C1 segment of cervical spinal cord (tissue), 14 donors: ENCODE measurements at places on chromosomes 2 and 18.
A peak's percentile ranks its signal among the peaks of the same experiment; 100 is the strongest.

DNA sequence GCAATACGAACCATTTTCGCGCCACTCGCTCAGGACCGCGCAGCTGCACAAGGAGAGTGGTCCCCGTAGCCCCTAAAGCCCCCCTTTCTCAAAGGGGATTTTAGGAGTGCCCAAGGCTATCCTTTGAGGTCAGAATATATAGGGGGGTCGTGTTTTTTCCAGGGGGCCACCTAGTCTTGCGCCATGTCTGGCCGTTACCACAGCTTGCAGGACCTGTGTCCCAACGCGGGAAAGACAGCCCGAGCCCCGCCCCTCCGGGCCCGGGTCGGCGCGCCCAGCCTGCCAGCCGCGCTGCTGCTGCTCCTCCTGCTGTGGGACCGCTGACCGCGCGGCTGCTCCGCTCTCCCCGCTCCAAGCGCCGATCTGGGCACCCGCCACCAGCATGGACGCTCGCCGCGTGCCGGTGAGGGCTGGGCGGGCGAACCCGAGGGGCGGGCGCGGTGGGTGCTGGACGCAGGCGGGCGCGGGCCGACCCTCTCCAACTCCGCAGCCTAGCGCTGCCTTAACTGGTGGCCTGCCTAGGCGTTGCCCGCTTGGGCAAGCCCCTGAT, at the start of gene CDCA7:
TSS of gene CDCA7 (plus strand) at position 291 of the 550 bp plus-strand sequence. CDS start at position 383, 92 bp downstream.
- peak; percentile 40 for DNase-seq

DNA sequence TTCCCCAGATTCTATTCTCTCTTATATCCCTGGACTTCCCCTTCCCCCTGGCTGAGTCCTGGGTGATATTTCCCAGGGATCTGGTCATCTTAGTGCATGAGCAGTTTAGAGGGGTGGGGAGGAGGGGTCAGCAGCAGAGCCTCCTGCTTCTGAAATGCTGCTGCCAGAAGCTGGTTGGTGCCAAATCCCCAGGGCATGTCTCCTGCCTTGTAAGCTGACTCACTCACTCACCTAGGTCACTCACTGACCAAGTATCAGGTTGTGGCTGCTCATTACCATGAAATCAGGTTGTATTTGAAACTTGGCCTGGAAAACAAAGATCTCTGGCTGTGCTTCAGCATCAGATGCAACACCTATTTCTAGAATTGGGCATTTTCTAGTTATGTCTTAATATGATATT, 14.3 kb downstream of the GPR39 start:
- no peak for DNase-seq

GRCh38 chr2:3743951-3744555, 40.7 kb downstream of the DCDC2C start:
- no peak for DNase-seq

- DNase-seq: no peak
These were observed 66.9 kb downstream of the C18orf63 start for GRCh38 chr18:74382481-74383017.

DNA sequence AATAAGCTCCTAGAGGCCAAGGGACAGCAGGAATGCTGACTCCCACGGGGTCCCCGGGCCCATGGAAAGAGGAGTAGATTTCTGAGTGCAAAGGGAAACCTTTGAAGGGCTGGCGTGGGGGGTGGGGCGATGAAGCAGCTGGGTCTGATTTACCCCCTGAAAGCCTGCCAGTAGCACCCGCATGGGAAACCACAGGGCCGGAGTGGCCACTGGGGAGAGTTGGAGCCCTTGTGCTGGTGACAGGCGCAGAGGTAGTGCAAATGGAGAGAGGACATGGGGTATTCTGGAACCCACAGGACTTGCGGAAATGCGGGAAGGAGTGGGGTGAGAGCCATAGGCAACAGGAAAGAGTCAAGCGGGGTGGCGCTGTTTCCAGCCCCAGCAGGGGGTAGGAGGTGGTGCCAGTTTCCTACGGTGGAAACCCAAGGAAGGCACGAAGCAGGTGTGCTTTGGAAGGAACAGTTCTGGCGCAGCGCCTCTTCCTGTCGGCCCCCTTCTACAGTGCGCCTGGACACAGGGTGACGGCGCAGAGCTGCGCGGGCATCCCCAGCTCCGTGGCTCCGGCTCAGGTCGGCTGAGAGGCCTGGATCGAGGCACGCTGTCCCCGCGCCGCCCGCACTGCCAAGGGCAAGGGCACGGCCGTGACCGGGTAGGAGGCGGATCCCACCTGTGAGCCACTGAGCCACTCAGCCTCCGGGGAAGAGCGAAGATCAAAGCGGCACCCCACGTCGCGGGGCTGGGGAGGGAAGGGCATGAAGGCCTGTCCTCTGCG, 149.0 kb upstream of the GLI2 start:
- no peak for DNase-seq

- no peak for DNase-seq
These were observed 1569.5 kb upstream of the NXPH2 start for GRCh38 chr2:140349695-140350094.

GRCh38 chr18:28960146-28960545, 783.2 kb upstream of the CDH2 start:
- DNase-seq: no peak

DNA sequence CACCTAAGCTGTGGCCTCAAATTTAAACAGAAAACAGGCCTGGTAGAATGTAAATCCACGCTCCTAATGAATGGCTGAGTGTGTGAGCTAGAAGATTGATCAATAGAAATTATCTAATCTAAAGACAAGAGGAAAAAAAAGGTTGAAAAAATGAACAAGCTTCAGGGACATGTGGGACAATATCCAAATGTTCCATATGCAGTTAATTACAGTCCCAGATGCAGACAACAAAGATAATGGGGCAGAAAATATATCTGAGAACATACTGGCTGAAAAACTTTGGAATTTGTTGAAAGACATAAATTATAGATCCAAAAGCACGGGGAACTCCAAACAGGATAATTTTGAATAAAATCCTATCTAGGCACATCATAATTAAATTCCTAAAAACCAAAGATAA, 186.7 kb upstream of the SIX2 start:
- no peak for DNase-seq

- DNase-seq: no peak
These were observed 5.5 kb downstream of the NPC1 start for GRCh38 chr18:23580677-23581367.

GRCh38 chr2:128399256-128399655, 80.6 kb upstream of the HS6ST1 start:
- no peak for DNase-seq

DNA sequence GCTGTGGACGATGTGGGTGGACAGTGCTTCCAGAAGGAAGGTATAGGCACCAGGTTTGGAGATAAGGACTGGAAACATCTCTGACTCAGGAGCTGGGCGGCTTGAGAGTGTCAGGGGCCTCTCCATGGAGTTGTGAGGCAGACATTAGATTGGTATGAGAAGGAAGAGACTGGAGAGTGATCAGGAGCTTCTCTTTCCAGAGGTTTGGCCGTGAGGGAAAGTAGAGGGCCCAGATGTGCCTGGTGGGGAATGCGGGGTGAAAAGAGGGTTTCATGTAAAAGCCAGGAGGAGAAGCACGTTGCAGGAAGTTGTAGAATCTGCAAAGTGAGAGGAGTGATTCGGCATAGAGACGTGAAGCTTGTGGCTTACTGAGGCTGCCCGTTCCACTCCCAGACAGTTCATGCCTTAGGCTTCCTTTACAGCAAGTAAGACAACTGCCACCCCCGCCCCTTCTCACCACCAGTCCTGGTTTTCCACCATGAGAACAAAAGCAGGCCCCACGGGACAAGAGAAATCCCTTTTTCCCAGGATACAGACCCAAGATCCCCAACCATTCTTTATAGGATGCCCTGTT, 166.3 kb upstream of the HDAC4 start:
- no peak for DNase-seq

- no peak for DNase-seq
These were observed 73.4 kb downstream of the UBR3 start for GRCh38 chr2:169900686-169901085.

DNA sequence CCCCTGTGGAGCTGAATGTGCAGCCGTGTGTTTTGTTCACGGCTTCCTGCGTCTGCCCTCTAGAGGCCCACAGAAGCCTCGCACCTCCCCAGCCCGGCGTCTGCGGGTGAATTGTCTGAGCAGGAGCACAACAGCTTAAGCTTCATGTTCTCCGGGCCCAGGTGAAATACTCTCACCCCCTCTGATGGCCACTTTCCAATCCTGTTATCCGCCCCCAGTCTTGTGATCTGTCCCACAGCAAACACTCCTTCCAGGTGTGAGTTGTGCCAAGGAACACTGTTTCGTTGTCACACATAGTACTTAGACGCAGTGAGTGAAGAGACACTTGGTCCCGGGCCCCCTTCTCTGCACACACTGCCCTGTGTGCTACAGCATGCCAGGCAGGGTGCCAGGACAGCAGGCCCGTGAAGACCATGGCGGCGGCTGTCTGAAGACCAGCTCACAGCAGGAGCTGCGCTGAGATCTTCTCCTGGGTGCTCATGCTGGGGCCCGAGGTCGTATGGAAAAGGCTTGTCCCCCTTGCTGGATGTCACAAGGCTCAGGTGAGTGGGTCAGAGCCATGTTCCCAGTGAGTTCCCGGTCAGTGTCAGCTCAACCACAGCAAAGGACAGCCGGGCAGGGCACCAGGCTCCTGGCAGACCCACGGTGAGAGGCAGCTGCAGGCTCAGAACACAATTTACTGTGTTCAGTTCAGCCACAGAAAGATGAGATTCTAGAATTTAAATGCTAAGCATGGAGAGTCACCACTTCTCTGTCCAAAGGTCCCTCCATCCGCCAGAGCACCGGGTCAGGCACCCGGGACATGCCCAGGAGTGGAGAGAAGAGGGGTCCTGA, 6.8 kb upstream of the PXDN start:
- no peak for DNase-seq

GRCh38 chr18:9737472-9738121, 29.5 kb downstream of the RAB31 start:
- DNase-seq: peak; percentile 42

- no peak for DNase-seq
These were observed 71.1 kb downstream of the ARHGEF33 start for GRCh38 chr2:38960609-38961320.

DNA sequence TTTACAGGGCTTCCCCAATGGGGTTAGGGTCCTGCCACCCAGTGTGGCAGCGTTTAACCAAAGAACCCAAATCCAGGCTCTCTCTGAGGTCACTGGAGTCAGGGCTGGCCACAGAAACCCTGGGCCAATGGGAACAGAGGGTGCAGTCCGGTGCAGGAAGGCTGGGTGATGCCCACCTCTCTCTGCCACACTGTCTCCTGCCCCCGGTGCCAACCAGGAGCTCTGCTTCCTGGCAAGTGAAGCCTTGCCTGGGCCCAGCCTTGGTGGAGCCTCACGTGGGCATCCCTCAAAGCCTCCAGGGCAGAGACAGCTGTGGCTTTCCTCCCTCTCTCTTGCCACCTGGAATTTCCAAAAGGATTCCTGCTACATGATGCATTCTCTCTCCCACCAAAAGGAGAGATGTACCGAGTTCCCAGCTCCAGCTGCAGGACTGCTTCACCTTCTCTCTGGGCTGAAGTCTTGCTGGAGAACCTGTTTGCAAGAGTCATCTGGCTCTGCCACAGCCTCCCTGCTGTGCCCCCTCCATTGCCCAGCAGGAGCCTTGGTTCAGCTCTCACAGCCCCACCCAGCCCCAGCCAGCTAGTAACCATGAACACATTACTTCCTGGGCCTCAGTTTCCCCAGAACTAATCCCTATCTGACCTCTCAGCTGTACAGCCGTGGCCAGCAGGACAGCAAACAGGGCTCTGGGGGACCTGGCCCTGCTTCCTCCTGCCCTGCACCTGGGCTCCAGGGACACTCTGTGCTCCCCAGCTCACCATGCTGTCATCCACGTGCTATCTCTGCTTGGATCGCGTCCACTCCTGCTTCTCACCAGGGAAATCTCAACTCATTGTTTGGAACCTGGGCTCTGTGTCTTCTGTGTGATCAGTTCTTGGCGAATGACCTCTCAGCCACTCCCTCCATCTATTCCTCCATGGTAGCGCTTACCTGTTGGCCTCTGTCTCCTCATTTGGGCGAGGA, 43.4 kb downstream of the KCNF1 start:
- no peak for DNase-seq

DNA sequence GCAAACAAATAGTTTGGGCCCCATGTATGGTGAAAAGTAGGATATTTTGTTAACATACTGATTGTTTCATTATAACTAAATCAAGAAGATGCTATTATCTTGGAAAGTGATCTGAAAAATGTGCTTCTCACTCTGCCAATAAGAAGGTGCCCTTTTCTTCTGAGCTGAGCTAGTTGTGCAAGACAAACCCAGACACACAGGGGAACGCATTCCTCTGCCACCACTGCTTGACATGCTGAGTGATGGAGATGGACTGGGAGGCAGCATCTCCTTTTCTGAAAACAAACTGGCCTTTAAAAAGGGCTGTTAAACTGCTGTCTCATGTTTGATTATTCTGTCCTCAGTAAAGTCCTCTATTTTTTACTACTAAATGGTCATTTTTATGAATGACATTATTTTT, 1989.9 kb upstream of the CELF4 start:
- no peak for DNase-seq

DNA sequence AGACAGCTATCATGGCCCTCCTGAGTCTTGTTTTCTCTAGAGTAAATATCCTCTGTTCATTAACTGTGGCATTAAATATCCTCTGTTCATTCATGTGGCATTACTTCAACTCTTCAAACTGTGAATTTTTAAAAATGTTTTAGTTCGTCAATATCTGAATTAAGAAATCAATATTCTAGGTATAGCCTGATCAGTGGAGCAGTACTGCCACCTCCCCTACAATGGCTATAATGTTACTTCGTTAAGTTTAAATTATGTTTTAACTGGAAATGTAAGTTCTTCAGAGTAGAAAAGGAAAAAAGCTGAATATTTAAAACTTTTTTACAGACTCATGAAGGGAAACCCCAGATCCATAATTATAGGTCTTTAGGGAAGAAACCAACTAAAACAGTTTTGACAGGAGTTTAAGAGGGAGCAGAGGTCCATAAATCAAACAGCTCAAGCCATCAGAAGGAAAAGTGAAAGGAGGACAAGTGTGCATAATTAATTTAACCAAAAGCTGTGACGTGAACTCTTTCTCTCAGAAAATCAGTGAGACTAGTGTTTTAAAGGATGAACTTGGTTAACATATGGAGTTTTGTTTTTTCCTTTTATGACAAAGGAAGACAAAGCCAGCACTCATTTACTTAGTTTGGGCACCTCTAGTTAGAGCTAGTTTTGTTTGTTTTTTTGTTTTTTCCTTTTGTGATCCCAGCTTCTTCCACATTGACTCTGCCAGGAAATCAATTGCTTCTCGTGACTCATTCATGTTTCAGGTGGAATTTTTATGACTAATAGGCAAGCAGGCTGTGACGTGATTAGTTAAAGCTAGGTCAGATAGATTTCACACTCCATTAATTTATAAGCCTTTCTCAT, 44.9 kb downstream of the RBBP8 start:
- DNase-seq: no peak

DNA sequence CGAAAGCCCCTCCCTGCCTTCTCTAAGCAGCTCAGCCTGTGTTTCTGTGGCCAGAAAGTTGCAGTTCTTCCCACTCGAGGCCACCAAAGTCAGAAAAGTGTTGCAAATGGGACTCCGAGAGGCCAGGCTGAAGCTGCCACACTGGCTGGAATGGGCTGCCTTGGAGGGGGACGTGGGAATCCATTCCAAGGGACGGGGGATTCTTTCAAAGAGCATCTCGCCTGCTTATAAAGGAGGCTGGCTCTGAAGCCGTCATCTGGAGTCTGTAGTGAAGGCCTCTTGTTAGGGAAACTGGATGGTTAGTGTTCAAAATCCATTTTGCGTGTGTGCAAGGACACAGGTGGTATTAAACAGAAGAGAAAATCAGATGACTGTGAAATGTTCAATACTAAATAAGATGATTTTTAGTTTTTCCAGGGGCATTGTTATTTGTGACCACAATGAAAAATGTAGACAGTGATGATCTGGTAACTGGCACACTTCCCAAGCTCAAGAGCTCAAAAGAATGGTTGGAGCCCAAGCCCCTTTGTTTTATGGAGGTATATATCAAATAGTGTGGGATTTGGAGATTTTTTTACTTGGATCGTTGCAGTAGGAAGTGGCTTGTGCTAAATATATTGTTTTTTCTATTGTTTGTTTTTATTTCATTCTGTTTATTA, 782 bp downstream of the FAM228B start:
- DNase-seq: peak; percentile 54
